ENCODE measurements at places on chromosomes 13 and 19.
A peak's percentile ranks its signal among the peaks of the same experiment; 100 is the strongest.

- DNase-seq, result no peak
Measured at GRCh38 chr19:35213663-35214632, 14.6 kb downstream of the FAM187B start.

DNA sequence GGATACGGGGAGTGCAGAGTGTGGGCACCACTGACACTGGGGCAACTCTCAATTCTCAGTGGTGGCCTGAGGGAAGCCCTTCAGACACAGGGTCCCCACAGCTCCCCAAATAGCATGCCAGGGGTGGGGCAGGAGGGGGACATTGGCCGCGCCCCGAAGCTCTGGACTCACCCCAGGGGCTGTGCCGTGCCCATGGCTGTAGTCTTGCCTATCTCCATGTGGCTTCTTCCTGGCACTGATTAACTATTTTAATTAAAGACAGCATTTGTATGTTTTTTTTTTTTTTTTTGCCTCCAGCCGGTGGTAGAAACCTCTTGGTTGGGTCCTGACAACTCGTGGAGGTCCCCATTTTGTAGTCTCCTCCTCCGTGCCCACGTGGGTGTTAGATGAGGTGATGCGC is 23.3 kb downstream of the GATAD2A start:
- no peak for DNase-seq

DNA sequence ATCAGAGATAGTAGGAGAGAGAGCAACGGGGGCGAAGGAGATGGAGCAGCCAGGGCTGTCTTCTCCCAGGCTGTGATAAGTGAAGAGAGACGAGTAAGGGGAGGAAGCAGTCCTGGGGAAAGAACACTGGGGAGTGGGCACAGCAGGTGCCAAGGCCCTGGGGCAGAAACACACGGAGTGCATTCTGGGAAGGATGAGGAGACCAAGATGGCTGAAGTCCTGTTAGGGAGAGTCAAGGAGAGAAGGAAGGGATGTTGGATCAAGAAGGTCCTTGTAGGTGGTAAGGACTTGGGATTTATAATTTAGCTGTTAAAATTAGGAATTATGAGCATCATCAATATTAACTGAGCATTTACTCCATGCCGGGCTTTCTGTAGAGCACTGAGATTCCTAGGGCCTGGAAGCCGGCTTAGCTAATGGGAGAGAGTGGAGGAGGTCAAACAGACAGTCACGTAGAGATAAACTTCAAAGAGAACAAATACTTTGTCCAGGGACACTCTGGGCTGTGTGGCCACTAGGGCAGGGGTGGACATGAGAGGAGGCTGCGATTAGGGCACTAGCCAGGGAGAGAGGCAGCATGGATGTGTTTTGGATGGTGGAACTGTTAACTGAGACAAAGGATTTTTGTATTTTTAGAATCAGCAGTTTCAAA is 134.2 kb upstream of the PEG3 start:
- DNase-seq, result no peak

DNA sequence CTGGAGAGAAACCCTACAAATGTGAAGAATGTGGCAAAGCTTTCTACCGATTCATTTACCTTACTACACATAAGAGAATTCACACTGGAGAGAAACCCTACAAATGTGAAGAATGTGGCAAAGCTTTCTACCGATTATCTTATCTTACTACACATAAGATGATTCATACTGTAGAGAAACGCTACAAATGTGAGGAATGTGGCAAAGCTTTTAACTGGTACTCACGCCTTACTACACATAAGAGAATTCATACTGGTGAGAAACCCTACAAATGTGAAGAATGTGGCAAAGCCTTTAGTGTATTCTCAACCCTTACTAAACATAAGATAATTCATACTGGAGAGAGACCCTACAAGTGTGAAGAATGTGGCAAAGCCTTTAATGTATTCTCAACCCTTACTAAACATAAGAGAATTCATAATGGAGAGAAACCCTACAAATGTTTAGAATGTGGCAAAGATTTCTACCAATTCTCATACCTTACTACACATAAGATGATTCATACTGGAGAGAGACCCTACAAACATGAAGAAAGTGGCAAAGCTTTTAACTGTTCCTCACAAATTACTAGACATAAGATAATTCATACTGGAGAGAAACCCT is 12.9 kb upstream of the ZNF493 start:
- no peak for DNase-seq

DNA sequence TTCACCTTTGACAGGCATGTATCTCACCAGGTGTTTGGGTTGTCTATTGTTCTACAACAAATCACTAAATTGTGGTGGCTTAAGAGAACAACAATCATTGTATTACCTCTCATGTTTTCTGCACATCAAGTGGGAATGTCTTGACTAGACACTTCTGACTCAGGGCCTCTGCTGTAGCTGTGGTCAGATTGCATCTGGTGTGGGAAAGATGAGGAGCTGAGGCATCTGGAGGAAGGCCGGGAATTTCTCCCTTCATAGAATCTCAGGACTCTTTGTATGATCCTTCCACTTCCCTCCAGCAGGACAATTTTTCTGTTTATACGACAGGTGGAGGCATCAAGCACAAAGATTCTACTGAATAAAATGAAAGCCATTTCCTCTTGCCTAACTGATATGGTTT is 511.8 kb upstream of the NBEA start:
- DNase-seq, result no peak

GRCh38 chr19:48639483-48640375 is 2.5 kb upstream of the DBP start:
- no peak for DNase-seq

GRCh38 chr13:84931264-84931663 is 868.0 kb downstream of the SLITRK6 start:
- DNase-seq, result no peak

GRCh38 chr13:26579580-26579979 is 22.1 kb downstream of the WASF3 start:
- DNase-seq, result no peak

DNA sequence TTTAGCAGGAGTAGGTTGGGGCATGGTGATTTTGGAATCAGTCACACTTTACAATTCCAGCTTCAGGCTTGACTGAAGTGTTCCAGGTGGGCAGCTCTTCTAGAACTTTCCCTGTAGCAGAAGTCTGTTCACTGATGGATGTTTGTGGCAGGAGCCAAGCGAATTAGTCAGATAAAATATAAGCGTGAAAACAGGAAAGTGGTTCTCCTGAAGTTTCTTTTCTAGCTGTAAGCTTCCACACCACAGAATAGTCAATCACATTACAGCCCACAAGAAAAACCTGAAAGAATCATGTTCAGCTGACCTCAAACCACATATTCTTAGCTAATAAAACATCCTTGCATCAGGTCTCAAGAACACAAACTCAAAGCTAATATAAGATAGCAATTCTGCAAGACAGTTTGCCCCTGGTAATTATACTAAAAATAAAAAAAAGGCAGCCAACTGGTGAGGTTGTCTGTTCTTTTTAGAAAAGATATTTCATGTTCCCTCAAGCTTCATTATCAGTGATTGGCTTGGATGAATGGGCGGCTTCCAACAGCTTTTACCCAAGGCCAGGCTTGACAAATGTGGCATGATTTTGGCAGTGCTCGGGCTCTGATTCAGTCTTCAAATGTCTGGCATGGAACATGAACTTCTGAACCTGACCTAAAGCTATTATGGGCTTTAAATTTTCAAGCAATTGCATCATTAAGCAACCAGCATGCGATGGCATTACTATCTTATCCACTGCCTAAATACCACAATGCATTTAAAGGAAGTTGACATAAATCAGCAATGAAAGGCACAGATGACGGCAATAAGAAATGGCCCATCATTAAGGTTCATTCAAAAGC is 136.8 kb downstream of the DCLK1 start:
- DNase-seq, result peak; percentile 5

GRCh38 chr13:19888799-19889198 is 25.4 kb upstream of the ZMYM5 start:
- DNase-seq, result no peak

DNA sequence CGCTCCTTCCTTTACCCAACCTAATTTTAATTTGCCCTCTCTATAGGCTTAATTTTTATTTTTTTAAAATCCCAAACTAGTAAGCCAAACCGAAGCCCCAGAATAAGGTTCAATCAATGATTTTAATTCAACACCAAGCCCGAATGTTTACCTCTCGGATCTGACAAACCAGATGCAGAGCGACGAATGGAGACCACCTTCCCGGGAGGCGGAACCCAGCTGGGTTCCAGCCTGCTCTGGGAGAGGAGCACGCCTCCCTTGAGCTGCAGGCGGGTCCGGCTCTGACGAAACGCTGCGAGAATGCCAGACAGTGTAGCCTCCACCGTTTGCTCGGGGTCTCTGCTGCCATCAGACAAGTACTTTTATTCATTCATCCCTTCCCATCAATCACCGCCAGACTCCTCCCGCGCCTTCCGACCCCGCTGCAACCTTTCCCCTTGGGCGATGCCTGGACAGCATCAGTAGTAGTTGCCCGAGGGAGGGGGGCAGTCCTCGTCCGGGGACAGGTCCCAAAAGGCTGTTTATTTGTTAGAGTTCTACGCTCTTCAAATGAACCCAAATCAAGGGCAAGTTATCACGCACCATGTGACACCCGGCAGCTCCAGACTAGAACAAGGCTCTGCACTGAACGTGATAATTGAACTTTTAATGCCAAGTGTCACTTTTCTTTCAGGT is 752 bp upstream of the EDNRB start:
- peak; percentile 75 for DNase-seq

- DNase-seq, result no peak
Measured at GRCh38 chr19:8489561-8490394, 12.7 kb downstream of the PRAM1 start.

- no peak for DNase-seq
Measured at GRCh38 chr19:15123031-15123890, 16.1 kb downstream of the SYDE1 start.

GRCh38 chr13:46562581-46562980 is 9.6 kb downstream of the LRCH1 start:
- DNase-seq, result no peak

GRCh38 chr19:35757231-35757748 is 461 bp upstream of the HSPB6 start:
- peak; percentile 90 for DNase-seq

GRCh38 chr13:46004491-46004890 is 48.1 kb downstream of the ZC3H13 start:
- DNase-seq, result no peak

All from mesendoderm (in vitro differentiated cells).